ENCODE measurements at places on chromosomes 12 and 14.
A peak's percentile ranks its signal among the peaks of the same experiment; 100 is the strongest.

GRCh38 chr12:5581616-5582015, 149.7 kb downstream of the NTF3 start:
- DNase-seq = no peak

DNA sequence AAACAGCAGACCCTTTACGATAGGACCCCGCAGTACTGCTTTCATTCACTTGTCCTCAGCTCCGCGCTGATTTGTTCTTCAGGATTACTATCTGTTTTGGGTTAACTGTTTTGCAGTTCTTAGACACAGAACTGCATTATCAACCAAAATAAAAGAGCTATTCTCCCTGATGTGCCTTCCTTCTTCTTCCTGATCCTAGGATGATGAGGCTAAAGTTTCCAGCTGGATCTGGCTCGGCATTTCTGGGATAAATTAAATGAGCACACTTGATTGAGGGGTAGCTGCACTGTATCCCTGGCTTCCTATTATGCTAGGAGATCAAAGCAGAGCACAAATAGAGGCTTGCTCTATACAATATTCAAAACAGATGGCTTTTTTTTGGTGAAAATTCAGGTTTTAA, 165.7 kb downstream of the FBXL14 start:
- DNase-seq = no peak

DNA sequence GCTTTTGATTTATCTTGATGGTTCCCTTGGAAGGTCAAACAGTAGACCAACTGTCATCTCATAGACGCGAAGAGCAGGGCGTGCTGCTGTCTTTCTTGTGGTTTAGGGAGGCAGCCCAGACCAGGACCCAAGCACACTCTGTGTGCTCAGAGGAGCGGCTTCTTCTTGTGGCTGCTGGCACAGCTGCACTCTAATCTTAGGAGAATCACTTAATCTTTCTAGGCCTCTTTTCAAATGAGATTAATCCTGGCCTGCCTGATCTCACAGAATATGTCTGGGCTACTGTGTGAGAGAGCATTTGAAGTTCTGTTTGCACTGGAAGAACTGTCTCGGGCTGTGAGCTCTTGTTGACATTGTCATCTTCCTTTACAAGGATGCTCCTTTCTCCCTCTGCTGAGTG, 60.0 kb upstream of the TRAF3 start:
- DNase-seq = no peak

- no peak for DNase-seq
Observed at GRCh38 chr12:26857465-26858176, 24.6 kb upstream of the ITPR2 start.

DNA sequence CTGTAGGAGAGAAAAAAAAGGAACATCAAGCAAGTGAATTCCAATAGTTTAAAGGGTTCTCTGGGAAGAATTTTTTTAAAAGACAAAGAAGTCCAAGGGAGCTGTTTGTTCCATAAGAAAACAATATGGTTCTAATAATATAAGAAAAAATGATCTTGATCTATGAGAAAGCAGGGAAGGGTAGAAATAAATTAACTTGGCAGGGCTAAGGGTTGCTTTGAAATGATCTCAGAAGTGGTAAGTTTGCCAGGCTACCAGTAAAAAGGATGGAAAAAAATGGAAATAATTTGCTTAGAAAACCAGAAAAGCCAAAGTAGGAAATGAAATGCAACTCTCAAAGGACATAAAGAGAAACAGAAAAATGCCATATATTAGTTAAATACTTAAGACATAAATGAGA, 41.7 kb upstream of the EMP1 start:
- DNase-seq = no peak

- DNase-seq = no peak
Observed at GRCh38 chr14:85587151-85587711, 57.3 kb downstream of the FLRT2 start.

DNA sequence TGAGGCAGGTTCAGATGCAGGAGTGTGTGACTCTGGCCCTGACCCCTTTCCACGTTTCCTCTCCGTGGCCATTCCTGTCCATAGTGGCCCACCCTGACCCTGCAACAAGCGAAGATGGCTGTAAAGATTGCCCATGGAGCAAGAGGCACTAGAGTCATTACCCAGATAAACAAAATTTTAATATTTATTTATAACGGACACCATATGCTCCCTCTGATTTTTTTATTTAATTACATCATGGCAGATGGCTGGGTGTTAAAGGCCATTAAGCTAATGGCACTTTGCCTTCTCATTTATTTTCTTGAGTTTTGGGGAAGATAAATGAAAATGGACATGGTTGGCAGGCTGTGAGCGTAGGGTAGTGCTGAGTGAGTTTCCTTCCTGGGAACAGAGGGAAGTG, 58.7 kb downstream of the WSCD2 start:
- DNase-seq = peak; percentile 43

- no peak for DNase-seq
Observed at GRCh38 chr12:1918081-1918883, at the start of gene CACNA2D4. TSS of gene CACNA2D4 (minus strand) at chr12:1918652. CDS start at chr12:1918473, 179 bp downstream.

DNA sequence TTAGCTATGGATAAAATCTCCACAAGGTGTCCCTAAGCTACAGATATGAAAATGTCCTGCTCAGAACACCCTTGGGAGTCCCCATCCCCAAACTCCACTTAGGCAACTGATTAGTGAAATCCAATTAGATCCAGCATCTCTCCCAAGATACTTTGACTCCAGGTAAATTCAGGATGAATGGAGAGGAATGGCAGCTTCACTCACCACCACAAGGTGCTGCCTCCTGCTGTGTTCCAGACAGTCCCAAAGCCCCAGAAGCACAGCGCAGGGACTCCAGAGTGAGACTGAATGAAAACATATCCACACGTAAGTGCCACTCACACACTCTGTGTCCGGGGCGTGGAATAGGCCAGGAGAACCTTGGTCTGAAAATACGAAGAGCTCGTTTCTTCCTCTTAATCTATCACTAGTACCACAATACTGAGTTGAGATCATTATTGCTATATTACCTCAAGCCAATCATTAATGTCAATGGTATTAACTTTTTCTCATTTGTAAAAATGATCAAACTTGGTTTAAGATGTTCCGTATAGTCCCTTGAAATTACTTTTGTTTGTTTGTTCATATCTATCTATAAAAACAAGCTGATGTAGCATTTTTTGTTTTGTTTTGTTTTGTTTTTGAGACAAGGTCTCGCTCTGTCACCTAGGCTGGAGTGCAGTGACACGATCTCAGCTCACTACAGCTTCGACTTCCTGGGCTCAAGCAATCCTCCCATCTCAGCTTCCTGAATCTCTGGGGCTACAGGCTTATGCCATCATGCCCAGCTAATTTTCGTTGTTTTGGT, 70.0 kb upstream of the BICD1 start:
- DNase-seq = no peak

DNA sequence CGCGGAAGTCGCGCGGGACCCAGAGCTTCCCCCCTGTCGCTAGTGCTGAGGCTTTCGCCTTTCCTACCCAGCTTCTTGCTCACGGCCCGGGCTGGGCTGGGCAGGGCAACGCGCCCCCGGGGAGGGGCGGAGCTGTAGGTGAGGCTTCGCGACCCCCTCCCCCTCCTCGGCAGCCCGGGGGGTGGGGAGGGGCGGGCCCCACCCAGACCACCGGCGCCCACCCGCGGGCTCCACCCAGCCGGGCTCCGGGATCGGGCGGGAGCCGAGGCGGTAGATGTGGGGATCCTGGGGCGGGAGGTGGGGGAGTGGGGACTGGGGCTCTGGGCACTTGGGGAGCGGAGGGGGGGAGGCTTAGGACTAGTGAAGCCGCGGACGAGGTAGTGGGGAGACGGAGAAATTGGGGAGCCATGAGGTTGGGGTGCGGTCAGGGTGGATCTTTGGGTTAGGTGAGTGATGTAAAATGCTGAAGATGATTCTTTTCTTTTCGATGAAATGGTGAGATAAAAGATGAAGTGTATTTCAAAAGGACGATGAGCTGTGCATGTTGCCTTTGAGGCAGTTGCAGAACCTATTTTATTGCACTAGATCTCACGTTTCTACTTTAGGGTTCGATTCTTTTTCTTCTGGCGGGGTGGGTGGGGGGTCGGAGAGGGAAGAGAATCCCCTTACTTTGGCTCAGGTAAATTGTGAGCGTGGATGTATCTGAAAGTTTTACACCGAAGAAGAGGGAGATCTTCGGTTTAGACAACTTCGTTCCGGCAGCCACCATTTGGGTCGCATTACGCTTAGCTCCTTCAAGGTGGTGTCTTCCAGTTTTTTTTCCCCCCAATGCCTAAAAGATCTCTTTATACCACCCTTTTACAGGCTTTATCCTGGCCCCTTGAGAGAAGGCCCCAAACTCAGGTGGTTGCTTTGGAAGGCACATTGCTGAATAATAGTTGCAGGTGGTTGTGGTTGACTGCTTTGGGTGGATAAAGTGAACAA, 619 bp downstream of the ERC1 start:
- DNase-seq = no peak

GRCh38 chr12:65853489-65854157, 29.3 kb downstream of the HMGA2 start:
- no peak for DNase-seq

DNA sequence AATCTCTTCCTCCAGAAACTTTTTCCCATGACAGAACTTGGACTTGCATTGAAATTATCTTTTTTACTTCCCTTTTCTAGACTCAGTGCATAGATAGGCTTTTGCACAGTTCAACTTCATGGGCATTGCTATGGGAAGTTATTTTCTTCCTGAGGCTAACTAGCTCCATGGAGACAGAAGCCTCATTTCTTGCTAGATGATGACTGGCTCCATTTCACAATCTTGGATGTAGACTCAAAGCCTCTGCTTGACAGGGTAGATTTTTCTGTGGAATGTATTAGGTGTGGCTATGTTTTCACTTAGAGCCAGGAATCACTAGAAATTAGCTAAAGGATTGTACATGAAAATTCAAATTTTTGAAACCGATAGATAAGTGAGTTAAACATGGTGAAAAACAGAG, 884.1 kb upstream of the MGAT4C start:
- no peak for DNase-seq

DNA sequence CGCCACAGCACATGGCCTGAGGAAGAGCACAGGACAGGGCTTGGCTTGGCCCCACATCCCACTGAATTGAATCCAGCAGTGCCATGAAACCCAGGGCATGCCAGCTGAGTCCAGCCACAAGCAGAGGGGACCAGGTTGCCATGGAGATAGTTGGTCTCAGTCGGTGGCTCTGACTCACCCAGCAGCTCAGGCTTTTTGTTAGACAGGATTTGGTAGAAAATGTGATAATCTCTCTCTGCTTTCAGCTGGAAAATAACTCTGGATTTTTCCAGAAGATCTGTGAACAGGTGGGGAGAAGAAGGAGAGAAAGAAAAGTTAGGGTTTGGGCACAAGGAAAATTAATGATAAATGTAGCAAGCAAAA, 4.8 kb downstream of the MYH7 start:
- DNase-seq = peak; percentile 87

DNA sequence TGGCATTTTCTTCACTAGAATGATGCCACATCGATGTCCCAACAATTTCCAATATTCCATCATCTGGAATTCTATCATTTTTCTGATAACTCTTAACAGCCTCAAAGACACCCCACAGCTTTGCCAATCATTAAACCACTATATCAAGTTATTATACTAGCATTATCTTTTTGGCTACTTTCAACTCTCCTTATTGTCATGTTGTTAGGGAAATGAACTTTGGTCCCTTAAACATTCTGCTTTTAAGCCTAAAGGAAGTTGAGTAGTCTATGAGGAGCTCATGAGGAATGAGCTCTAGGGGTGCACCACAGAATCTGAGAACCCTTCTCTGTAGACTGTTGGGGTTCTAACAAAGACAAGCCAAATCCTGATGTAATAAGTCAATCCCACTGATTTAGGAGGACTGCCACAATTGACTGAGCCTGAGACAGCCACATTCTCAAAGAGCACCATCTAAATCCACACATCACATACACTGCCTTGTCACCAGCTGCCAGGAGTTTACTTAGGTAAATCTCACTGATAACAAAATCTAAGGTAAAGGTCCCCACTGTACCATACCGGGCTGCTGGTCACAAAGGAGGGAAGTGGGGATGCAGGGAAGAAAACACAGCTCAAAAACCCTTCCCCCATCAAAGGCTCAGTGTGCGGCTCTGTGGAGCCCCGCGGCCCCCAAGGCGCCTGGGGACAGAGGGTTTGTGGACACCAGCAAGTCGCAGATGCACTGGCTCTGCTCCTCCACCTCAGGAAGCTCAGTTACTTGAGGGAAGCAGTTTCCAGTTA, 58.2 kb downstream of the SETD3 start:
- no peak for DNase-seq

- no peak for DNase-seq
Observed at GRCh38 chr12:14751986-14752385, 51.3 kb downstream of the WBP11 start.

GRCh38 chr14:93092606-93093556, 22.8 kb downstream of the ITPK1 start:
- no peak for DNase-seq

- no peak for DNase-seq
Observed at GRCh38 chr12:28440081-28440608, 249.9 kb downstream of the CCDC91 start.

DNA sequence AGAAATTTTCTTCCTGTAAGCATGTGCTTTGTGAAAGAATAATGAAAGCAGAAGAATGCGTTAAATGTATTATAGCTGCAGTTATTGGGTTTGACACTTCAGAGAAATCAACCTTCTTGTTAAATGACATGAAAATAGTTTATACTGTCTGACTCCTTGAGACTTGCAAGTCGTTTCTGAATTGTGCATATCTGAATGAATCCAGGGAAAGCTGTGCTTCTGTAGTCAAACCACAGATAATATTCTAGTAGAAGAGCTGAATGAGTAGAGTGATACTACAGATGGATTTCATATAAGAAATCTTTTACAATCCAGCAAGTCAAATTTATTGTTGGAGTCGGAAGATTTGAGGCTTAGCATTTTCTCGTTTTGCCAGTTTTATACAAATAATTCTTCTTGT, 343.3 kb downstream of the RAD51B start:
- no peak for DNase-seq

GRCh38 chr12:104520242-104520900, 63.6 kb downstream of the CHST11 start:
- no peak for DNase-seq

DNA sequence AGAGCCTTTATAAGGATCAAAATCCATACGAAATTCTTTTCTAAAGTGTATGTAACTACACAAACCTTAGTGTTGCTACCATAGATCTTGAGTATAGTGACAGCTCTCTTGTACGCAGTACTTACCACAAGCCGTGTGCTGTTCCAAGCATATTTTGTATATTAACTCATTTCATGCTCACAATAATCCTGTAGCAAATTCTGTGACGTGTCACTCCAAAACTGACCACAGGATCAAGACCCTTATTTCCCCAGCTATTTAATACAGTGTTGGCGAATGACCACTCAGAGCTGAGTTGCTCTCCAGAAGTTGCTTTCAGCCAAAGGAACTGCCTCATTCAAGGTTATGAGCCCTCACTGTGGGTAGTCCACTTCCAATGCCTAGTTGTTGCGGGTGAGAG, 169.8 kb downstream of the BTG1 start:
- no peak for DNase-seq

DNA sequence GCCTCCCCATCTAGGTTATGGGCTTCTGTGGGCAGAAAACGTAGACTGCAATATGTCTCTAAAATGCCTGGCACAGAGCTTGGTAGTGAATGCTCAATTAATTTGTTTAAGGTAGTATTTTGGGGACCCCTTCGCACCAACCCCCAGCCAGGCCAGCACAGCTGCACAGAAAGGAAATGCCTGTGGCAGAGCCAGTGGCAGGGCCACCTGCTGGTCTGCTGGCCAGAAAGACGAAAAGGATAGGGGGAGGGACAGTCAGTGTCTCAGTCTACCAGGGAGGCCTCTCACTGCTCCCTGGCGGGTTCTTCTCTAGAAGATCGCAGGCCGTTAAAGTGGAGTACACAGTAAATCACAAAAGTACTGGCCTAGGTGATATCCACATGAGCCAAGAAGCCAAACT, 3.5 kb downstream of the RAB15 start:
- DNase-seq = no peak

Measured in brain (organoid and tissue), 16 donors.